Lower lobe of right lung (tissue), 2 donors: ENCODE measurements at places on chromosomes 6 and 20.

DNA sequence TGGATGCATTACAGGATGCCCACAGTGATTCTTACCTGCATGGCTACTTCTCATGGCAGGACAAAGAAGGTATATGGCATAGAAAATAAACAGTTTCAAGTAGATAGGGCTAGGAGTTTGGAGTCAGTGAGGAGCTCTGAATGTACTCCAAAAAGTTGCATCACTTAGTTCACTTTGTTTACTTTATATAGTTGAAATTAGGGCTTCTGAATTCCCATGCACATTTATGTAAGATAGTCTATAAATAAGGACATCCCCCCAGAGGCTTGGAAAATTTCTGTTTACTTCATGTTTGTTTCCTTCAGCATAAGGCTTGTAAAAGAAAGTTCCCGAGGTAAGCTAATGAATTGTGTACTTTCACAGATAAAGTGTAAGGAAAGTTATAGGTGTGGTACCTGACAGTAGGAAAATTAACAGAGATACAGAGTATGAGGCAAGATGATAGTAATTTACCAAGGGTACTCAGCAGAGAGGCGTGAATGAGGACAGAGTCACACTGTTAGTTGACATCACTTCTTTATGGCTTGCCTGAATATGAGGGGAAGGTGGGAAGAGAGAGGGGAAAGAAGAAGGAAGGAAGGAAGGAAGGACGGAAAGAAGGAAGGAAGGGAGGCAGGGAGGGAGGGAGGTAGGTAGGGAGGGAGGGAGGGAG lies 51.1 kb downstream of the ADTRP start:
- no peak for DNase-seq

GRCh38 chr6:35086636-35087360 lies 54.3 kb downstream of the TCP11 start:
- no peak for DNase-seq

GRCh38 chr6:118495485-118496280 lies 52.4 kb upstream of the PLN start:
- DNase-seq = no peak

DNA sequence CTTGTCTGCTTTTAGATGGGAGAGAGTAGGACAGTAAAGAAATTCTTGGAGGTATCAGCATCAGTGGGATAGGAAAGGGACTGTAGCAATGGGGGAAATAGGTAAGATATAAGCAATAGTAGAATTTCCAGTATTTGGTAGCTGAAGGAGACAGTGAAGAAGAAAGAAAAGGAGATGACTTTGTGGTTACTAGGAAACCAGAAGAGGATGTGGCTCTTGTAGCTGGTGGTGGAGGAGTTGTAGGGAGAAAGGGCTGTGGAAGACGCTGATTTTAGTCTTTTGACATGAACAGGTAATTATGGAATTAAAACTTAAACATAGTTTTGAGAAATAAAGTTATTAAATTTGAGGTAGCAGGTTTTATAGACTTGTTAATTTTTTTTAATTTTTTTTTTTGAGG lies 26.1 kb downstream of the SH3BGRL2 start:
- no peak for DNase-seq

DNA sequence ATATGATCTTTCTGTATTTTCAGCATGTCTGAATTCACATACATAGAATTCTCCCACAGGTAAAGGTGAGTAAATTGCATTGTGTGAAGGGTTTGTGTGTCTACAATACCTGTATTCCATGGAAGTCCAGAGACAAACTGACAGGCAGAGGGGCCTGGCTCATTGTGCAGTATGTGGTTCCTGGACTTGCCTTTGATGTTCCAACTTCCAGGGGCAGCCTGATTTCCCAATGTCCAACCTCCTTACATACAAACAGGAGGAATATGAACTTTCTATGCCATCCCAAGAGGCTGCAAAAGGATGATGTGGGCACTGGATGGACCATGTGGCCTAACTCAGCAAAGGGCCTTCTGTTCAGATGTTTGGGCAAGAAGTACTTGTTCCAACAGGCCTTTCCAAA lies 58.5 kb downstream of the LYRM4 start:
- no peak for DNase-seq
